Hepatocyte (in vitro differentiated cells): ENCODE measurements at places on chromosomes 11 and 22. TPM values are rescaled to one million over a fixed set of nuclear protein-coding genes. Genes with fewer than 3 reads are reported as not detected.
A peak's percentile ranks its signal among the peaks of the same experiment; 100 is the strongest.

Gene PARVG
- 0.96 and 1.00 TPM in 2 replicates for total RNA-seq

DNA sequence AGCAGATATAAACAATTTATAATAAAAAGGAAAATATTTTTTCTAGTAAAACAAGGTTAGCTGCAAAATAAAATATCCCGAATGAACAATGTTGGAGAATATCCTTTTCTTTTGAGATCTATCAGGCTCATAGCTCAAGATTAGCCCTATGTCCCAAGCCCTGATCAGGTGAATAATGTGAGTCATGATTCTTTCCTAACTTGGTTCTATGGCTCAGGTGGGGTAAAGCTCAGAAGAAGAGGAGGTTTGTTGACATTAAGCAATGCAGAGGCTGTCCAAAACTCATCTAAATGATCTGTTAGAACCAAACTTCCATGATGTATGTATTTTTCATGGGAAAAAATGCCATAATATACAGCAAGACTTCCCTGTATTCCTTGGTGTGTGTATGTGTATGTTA is 86.1 kb downstream of the TRIM44 start:
- no peak for DNase-seq

DNA sequence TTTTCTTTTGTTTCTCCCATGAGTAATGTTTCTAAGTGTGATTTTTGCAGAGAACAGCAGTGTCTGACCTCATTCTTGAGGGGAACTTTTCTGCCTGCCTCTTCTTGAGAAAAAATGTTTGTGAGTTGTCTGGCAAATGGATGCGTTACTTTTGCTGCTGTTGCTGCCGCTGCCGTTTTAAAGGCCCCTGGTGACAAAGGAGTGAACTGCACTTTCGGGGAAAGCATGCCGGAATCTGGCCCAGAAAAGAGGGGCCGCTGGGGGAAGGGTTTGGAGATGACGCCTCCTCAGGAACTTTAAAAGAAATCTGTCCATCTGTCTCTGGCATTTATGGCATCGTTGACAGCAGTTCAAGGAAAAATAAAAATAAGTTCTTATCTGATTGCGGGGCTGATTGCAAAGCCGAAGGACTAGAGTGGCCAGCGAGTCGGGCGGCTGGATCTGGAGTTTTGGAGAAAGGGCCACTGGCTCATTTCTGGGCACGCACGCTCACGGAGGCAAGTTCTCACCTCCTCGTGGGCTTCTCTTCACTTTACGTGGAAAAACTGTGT is 16.5 kb downstream of the ZBTB16 start:
- peak; percentile 80 for DNase-seq

Gene DDX17
- 432 and 433 TPM in 2 replicates for total RNA-seq

DNA sequence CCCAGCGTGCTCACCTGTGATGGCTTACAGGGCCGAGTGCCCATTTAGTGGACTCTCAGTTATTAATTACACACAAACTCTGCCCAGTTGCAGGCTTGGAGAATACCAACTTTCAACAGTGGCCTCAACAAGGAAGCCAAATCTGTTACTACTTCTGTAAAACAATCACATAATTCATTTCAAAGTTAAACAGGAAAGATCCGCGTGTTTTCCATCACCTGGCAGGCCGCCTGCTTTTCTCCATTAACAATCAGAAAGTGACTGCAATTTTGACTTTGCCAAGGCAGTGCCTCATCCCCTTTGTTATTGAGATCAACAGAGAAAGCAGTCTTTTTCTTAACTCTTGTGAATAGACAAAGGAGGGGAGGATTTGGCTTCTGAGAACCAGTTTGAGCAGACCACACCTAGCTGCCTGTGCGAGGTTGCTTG is 77.7 kb downstream of the BARX2 start:
- no peak for DNase-seq

DNA sequence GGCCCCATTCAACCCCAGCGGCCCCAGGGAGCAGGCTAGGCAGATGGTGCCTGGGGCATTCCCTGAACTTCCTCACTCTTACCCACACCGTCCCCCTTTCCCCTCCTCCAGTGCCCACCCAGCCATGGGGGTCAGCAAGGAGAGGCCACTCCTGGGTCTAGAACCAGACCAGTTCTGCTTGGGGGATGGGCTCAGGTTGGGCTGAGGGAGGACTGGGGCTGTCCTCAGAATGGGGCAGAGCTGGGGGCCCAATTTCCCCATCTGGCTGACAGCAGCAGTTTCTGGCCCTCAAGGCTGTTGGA is 12.4 kb downstream of the SCYL1 start:
- DNase-seq = peak; percentile 10

DNA sequence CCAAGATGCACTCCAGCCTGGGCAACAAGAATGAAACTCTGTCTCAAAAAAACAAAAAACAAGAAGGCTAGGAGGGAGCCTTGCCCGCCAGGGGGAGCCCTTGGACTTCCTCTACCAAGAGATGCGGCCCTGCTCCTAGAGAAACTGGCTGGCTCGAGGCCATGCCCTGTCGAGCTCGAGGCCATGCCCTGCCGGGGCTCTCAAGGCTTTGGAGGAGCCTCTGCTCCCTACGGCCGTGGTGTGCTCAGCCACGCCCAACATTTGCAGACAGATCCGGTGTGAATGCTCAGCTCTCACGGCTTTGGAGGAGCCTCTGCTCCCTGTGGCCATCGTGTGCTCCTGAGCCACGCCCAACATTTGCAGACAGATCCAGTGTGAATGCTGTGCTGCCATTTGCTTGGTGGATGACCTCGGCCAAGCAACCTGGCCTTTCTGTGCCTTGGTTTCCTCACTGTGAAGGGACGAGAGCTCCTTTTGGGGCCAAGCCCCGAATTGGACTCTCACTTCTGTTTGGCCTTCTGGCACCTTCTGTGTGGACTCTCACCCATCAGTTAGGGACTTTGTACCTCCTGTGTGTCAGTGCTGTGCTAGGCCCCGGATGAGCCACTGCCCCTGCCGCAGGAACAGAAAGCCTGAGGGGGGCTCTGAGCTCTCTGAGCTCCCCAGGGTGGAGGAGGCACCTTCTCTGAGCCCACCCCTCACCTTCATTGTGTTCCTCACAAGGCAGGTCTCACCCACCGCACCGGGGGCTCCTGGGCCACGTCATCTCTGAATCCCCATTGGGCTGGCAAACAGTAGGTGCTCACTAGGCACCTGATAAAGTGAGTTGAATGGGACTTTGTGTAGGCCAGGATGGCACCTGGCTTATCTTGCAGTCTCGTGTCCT is 14.1 kb downstream of the C11orf24 start:
- peak; percentile 96 for DNase-seq

DNA sequence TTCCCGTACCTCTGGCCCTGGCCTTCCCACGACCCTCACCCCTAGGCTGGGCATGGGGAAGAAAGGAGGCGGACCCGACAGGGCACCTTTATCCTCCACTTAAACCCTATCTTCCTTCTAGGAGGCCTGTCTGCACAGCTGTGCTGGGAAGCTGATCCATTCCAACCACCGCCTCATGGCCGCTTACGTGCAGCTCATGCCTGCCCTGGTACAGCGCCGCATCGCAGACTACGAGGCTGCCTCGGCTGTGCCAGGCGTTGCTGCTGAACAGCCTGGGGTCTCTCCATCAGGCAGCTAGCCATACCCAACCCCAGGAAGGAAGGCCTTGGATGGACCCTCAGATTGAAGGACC is 599 bp downstream of the TIMM10B start:
- DNase-seq = no peak

DNA sequence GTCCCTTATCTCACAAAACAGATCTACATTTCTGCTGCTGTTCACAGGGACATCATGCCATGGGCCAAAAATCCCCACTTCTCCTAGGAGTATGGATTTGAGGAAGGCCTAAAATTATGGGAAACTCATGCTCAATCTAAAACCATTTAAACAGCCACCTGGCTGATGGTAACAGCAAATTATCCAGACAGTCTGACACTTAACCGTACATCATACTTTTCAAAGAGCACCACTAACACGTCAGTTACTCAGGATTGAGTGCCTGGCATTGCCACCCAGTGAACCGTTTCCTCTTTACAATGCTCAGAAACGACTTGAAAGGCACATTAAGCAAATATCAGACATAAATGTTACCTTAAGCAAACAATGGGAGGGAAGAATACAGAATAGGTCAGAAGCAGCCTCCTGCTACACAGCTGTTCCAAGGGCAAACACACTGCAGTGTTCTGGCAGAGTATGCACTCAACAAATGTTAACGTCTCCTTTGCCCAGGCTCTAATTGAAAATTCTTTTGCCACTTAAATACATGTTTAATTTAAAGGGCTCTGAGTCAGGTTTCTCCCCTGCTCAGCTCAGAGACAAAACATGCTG is 18.8 kb upstream of the SLC36A4 start:
- no peak for DNase-seq
